ENCODE measurements at places on chromosomes 3 and 15.

DNA sequence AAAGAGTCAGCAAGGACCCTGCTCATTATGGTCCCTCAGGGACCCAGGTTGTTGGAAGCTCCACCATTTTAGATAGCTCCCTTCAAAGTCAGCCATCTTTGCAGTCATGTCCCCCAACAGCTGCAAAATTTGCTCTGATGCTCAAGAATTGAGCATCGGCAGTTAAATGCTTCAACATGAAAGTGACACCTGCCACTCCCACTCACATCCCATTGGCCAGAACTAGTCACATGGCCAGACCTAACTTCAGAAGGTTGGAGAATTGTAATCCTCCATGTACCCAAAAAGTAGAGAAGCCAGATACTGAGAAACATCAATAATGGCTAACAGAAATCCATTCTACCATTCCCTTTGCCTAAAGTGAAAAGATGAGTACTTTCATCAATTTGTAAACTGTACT lies 171.5 kb upstream of the NR2E3 start:
- no peak for DNase-seq

DNA sequence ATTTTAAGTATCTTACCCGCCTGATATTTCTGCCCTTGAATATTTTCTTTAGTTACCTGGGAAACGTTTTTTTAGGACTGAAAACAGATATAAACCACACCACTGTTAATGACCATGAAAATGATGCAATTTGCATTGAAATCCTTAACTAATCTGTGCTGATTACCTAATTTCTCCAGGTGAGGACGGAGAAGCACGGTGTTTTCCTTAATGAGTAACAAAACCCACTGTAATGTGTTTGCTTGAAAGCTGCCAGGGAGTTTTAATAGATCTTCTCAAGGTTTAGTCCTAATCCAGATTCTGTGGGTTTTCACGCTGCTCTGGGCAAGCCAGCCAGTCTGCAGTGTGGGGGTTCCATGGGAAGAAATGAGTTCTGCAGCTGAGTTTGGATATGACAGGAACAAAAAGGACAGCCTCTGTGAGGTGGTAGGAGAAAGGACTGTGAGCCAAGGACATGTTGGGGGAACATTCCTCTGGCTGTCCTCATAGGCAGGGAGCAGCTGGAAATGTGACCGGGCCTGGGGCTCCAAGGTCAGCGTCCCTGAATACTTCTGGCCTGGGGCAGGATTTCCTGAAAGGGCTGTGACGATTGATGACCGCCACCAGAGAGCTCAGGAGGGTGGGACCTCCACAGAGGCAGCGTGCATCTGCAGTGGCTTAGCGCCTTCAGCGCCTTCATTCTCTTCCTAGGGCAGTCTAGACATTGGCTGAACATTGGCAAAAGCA lies 18.6 kb downstream of the THSD4 start:
- DNase-seq = no peak

GRCh38 chr15:39609166-39609916 lies 28.5 kb downstream of the THBS1 start:
- DNase-seq = no peak

DNA sequence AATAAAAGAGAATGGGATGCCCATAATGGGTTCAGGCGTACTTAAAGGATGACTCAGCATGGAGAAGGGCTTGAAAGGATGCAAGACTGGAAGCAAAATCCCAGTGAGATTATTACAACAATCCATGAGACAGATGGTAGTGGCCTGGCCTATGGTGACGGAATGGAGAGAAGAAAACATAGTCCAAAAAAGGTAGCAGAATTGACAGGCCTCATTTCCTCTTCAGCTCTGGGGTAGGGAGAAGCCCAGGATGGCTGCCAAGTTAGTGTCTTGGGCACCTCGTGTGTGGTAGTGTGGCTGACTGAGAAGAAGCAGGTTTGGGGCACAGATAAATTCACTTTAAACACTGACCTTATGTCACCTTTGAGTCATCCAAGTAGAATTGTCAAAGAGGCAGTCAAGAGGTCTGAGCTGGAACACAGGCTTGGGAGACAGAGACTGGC lies 18.1 kb downstream of the MB21D2 start:
- no peak for DNase-seq

- DNase-seq = no peak
These were observed 2.9 kb upstream of the JAGN1 start for GRCh38 chr3:9887480-9887879.

GRCh38 chr3:138578141-138578540 lies 15.9 kb downstream of the CEP70 start:
- no peak for DNase-seq

DNA sequence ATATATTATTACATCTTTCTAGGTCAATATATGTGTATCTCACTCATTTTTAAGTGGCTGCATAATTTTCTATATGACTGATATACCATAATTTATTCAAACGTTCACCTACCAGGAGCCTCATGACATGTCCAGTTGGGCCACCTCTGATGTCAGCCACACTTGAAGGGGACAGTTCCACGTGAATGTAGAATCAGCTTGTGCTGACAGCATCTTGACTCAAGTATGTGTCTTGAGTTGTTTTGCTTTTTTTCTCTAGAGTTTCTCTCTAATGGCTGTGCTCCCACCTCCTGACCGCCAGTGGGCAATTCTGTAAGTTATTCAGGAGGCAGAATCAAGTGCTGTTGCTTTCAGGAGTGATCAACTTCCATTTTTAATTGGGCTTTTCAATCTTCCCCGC lies 237.9 kb downstream of the NFKBIZ start:
- DNase-seq = no peak

DNA sequence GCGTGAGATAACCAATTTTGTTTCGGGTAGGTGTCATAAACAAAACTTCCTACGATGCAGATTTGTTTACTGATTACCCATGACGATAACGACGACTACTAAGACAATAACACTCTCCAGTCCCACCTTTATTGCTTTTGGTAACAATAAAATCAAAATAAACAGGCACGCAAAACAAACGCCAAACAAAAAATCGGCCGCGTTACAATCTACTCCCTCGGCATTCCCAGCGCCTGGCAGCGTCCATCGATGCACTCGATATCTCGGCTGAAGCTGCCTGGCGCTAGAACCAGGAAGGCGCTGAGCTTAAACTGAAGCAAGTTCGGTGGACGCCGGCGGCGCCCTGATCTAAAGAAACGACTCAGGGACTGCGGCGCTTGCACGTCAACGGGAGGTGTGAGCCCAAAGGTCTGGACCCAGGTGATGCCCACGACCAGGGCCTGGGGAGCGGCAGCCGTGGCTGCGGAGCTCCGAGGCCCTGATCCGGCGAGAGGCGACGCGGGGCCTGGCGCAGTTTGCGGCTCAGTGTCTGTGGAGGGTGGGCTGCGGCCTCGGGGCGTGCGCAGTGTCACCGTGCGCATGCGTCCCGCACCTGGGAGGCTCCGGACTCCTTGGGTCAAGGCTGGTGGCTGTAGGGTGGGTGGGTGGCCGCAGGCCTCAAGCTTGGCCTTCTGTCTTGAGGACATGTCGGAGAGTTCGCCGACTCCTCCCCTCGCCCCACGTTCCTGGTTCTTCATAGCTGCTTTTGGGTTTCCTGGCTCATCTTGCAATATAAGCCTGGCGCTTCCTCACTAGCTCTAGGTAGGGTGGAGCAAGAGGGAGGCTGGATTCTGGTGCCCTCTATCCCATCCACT lies at the start of gene RSRC1:
Gene RSRC1 (plus strand): TSS at position 286 of the 854 bp plus-strand sequence. CDS start 12,016 bp downstream, outside the sequence.
- DNase-seq = peak; percentile 80

DNA sequence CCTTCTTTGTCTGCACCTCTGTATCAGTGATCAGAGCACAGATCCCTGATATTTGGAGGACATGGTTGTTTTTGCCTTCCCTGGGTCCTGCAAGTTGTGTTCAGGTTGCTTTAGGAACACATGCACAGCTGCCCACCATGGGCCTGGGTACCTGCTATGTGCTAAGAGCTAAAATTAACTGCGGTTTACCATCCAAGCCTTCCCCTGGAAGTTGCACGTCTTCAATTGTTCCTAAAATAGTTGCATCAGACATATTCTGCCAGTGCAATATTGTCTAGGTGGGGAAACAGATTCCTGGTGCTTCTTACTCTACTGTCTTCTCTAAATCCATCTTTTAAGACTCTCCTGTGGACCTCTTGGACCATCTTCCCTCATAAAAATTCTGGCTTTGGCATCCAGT lies 80.9 kb downstream of the PDE8A start:
- no peak for DNase-seq

DNA sequence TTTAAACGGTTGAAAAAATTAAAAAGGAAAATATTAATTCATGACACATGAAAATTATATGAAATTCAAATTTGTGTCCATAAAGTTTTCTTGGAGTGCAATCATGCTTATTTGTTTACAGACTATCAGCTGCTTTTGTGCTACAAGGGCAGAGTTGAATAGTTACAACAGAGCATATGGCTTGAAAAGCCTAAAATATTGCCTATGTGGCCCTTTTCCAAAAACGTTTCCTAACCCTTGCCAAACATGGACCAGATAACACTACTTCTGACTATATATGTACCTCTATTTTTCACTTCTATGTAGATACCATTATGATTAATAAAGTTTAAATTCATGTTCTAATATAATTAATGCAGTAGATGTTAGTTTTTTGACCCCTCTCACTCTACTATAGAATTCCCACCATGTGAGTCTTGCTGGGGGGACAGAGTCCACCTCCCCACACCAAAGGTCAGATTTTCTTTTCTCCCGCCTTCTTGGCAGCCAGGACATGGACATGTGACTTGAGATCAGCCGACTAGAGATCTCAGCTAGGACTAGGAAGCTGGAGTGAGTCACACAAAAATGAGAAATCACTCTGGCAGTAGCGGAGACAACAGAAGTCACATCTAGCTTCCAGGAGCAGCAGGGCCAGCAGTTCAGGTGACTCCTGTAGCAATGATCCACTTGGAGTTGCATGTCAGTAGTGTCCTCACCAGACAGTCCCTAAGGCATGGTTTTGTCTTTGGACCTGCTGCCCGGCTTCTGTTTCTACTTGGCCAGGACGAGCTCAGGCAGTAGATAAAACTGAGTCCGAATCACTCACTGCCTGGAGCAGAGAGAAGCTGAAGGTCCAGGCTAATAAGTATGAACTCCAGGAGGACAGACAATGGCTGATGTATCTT lies 22.4 kb downstream of the CIAO2A start:
- DNase-seq = no peak

- no peak for DNase-seq
These were observed 187.4 kb upstream of the LINGO1 start for GRCh38 chr15:77819851-77820728.

DNA sequence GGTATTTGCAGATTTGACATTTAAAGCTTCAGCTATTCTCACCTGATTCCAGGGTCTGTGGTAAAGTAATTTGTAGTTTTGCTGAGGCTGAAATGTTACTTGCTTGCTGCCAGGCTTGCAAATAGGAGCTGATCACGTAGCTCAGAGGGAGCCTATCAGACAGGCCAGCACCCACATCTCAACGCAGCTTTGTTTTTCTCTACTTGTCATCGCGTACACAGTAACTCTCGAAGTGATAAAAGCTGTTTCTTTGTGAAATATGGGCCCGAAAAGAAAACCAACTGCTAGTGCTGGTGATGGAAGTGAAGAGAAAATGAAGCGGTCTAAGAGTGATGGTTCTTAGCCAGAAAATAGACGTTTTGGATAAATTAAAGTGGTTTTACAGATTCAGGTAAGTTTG lies 23.4 kb downstream of the RAB5A start:
- DNase-seq = no peak

GRCh38 chr3:155981669-155982068 lies 111.2 kb downstream of the GMPS start:
- no peak for DNase-seq

DNA sequence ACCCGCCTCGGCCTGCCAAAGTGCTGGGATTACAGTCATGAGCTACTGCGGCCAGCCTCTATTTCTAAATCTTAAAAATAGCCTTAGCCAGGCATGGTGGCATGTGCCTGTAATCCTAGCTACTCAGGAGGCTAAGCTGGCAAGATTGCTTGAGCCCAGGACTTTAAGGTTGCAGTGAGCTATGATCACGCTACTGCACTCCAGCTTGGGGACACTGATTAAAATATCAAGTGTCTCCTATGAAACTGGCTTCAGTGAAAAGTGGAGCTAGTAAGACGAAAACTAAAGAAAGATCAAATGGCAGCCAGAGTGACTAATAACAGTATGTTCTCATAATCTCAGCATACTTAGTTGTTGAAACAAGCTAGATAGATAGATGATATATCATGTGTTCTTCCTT lies 112.5 kb downstream of the STT3B start:
- no peak for DNase-seq

- no peak for DNase-seq
These were observed 62.8 kb downstream of the THBS1 start for GRCh38 chr15:39643727-39644126.

DNA sequence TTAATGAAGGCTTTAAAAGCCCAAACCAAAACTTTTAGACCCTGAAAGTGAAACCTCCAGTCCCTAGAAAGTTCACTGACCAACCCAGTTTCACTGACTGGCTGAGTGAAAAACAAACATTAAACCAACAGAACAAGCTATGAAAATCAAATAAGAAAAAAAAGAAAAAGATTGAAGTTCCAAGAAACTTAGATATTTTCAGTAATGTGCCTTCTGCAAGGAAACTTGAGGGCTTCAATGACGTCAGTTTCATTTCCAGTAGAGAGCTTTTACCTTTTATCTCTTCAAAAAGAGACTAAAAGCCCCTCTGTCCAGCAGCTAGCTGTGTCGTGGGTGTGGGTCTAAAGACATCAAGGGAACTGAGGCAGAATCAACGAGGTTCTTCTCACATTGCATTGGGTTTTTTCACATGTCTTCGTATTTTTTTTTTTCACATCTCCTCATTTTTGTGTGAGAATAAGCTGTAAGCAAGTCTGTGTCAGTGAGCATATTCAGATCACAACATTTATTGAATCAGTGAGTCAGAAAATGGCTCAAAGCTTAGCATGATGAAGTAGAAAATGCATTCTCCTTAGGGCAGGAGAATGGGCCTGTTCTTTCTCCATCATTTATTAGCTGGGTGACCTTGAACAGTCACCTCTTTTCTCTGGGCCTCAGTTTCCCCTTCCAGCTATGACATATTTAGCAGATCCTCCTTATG lies 54.8 kb upstream of the BCL6 start:
- peak; percentile 34 for DNase-seq

Data from GM10248 (cell line).